Testis (tissue), 5 donors: ENCODE measurements at places on chromosomes 13 and 19. TPM values are rescaled to one million over a fixed set of nuclear protein-coding genes. Genes with fewer than 3 reads are reported as not detected.

GRCh38 chr19:18629166-18630088, 7.4 kb upstream of the KLHL26 start:
- DNase-seq = peak; percentile 37

GRCh38 chr13:74305876-74306275, 171.7 kb upstream of the KLF12 start:
- DNase-seq = no peak

DNA sequence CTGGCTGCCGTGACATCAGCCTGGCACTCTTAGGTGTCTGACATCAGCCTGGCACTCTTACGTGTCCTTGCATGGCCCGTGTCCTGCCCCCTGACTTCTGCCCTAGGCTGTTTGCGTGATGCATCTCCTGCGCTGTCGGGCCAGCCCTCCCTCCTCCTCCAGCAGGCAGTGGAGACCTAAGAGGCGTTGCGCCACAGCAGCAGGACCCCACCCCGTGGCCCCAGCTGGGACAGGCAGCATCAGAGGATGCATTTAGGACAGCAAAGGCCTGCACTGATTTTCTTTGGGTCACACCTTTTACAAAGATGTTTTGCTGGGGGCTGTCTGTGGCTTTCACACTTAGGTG, 65.3 kb downstream of the GPR12 start:
- no peak for DNase-seq

GRCh38 chr13:23960566-23961156, 63.4 kb upstream of the C1QTNF9B start:
- no peak for DNase-seq

Gene SHISA2
- total RNA-seq = 8.2 TPM

DNA sequence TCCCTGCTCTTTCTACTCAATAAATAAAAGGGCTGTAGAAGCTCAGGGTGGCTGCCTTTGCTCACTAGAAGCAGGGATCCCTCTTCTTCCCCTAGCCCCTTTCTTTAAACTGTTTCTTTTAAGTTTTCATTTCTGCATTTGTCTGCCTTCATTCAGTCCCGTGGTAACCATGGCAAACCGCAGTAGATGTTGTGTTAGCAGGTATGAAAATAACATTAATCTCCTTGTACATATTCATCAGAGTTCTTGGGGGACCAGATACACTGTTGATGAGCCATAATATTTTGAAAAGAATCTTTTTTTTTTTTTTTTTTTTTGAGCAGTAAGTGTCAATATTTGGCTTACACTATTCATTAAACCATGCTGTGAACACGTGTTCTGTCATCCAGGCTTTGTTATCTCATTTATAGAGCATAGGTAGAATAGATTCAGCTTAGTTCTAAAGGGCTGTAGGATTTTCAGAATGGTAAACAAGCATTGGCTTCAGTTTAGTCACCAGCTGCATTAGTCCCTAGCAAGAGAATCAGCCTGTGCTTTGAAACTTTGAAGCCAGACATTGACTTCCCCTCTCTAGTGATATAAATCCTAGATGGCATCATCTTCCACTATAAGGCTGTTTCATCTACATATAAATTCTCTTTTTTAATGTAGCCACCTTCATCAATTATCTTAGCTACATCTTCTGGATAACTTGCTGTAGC, 59.4 kb upstream of the SPRY2 start:
- DNase-seq = no peak

Gene MAST1
- total RNA-seq = 9.0 TPM

DNA sequence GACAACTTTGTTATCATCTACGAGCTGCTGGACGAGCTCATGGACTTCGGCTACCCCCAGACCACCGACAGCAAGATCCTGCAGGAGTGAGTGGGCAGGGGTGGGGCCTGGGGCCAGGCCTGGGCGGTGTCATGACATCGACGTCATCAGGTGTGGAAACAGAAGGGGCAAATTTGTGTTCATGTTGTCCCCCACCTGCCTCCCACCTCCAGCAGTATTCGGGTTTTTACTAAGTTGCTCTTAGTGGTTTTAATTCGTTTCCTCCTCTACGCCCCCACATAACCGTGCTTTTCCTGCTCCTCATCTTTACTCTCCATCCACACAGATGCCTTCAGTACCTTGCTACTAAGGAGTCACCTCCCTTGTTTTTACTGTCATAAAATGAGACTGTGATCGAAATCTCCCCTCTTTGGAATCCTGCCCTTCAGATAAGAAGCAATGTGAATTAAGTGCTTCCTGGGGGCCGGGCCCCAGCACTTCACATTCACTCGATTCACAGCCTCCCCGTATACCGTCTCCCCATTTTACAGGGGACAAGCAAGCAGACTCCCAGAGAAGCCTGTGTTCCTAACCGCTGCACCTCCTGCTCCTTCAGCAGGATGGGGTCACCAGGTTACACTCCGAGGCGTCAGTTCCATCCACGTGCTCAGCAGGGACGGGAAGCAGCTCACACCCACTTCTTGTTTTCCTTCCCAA, 10.5 kb downstream of the AP1M1 start:
- no peak for DNase-seq

- DNase-seq = no peak
Measured at GRCh38 chr13:106527826-106528225, 7.6 kb downstream of the EFNB2 start.

- no peak for DNase-seq
Measured at GRCh38 chr13:39095500-39095899, 57.2 kb downstream of the NHLRC3 start.

Gene CYTH2
- total RNA-seq = 92.7 TPM

GRCh38 chr13:33144358-33144784, 128.1 kb downstream of the KL start:
- no peak for DNase-seq

- no peak for DNase-seq
Measured at GRCh38 chr13:33711436-33711835, 106.5 kb upstream of the RFC3 start.

Gene MBOAT7
- total RNA-seq = 482 TPM

GRCh38 chr13:77465603-77466195, 69.8 kb upstream of the SCEL start:
- DNase-seq = no peak

DNA sequence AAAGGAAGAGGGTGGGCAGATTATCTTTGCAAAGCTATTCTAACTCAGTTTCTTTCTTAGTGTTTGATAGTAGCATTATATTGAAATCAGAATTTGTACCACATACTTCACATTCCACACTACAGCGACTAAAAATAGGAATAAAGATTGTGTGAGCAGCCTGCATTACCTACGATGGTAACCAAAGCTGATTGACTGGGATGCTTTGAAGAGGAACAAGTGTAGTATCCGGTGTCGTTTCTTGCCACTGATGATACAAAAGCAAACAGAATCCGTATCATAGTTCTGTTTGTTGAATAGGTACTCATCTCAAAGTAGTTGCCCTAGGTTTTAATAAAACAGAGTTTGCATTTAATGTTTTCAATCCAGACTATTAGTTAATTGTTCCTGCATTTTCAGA, 51.2 kb downstream of the FLT3 start:
- DNase-seq = no peak

DNA sequence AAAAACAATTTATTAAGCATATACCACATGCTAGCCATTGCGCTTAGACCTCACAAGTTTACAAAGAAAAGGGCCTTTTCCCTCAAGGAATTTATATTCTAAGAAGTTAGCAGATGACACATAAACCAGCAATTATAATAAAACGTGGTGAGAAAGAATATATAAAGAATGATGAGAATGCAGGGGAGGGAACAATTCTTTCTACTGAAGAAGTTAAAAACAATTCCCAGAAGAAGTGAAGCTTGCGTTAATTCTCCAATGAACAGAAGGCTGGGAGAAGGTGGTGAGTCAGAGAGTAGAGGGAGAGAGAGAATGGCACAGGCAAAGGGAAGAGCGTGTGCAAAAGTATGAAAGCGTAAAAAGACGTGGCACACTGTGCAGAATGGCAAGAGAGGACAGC, 69.5 kb upstream of the ZDHHC20 start:
- DNase-seq = no peak
